ENCODE measurements at places on chromosomes 5 and 9.

DNA sequence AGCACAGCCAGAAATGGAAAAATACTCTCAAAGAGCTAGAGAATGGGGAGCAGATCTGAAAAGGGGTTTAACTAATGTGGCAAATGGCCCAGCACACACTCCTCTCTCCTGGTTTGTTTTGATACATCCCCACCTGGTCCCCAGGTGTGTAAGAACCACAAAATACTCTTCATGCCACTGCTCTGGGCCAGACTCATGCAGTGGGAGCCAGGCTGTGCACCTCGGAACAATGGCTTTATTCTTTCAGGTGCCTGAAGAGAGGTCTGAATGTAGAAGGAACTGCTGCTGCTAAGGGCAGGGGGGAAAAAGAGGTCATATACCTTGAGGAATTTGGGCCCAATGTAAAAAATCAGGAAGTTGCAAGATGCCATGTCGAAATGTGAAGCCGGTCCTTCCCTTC is 123.9 kb upstream of the ADAMTSL1 start:
- DNase-seq, result no peak

DNA sequence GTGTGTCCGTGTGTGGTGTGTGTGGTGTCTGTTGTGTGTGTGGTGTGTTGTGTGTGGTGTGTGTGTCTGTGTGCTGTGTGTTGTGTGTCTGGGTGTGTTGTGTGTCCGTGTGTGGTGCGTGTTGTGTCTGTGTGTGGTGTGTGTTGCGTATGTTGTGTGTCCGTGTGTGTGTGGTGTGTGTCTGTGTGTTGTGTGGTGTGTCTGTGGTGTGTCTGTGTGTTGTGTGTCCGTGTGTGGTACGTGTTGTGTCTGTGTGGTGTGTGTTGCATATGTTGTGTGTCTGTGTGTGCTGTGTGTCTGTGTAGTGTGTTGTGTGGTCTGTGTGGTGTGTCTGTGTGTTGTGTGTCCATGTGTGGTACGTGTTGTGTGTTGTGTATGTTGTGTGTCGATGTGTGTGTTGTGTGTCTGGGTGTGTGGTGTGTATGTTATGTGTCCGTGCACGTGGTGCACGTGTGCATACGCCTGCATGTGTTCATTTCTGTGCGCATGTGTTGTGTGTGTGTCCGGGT is 72.3 kb downstream of the KCNT1 start:
- DNase-seq, result no peak

DNA sequence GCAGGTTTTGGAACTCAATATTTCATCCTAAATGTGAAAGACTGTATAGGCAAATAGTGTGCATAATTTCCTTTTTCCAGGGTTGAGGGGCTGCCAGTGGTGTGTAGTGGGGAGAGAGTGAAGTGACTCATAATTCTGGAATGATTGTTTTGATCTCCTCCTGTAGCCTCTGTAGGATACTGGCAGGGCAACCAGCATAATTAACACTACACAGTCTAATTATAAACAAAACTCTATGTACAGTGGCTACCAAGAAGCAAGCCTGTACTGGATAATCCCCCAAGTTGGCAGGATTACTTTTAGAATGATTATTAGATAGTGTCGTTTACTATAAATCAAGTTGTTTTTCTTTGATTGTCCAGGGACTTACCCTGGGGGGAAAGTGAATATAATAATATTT is 32.2 kb downstream of the LNPEP start:
- DNase-seq, result no peak

DNA sequence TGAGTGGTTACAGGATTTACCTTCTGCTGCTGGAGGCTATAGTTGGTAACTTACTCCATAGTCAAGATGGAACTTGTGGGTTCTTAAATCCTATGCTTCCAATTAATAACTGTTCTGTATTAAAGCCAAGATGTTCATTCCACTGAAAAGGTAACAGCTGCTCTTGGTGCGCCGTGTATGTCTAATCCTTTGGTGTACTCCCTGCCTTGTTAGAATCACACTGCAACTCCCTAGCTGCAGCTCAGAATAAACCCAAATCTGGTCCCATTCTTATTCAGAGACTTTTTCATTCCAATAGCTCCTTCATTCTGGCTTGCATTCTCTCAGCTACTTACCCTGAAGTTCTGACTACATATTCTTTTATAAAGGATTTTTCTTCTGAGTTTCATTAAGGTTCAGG is 1355.5 kb downstream of the MAT2B start:
- DNase-seq, result no peak

GRCh38 chr9:76927540-76928240 is 21.8 kb upstream of the PRUNE2 start:
- DNase-seq, result no peak

- no peak for DNase-seq
These were observed 61.9 kb downstream of the SNX24 start for GRCh38 chr5:122907276-122907675.

DNA sequence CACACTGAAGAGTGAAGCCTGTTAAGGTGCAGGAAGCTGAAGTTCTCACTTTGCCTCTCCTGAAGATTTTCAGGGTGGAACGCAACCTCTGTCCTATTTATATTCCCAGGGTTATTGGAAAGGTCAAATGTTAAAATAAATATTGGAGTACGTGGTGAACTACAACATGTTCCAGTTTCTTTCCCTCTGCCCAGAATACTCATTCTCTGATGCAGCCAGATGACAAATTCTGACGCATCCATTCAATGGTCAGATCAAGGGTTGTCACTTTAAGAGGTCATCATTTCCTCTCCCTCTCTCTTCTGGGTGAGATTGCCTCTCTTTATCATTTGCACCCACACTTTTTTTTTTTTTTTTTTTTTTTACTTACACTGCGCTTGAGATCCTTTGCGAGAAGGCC is 277.1 kb downstream of the BRINP1 start:
- DNase-seq, result no peak

- no peak for DNase-seq
These were observed 198.8 kb upstream of the S1PR3 start for GRCh38 chr9:88792502-88792901.

DNA sequence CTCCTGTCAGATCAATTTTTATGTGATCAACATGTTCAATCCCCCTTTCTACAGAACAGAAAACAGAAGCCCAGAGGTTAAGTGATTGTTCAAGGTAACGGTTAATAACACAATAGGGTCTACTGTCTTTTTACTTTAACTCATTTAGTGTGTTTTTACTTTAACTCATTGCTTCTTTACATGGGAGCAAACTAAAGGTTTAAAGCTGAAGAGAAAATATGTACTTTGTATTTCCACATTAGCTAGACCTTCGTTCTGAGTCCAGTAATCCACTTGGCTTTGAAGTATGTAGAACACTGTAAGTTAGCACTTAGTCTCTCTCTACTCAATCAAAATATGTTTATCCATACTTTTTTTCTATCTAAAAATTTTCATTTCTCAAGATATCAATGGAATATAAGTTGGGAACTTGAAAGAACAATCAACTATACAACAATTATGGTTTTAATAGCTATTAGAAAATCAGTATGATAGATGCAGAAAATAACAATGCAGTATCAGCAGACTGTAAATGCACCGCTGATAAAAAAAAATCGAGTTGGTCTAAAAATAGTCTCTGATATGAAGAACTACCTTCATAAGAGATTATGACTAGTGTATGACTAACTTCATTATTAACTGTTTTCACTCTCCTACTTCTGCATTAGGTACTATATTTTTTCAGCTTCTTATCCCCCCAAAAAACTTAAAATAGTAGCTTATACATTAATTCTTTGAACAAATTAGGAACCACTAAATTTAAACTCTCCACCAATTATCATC is 20.6 kb downstream of the PGGT1B start:
- DNase-seq, result no peak

DNA sequence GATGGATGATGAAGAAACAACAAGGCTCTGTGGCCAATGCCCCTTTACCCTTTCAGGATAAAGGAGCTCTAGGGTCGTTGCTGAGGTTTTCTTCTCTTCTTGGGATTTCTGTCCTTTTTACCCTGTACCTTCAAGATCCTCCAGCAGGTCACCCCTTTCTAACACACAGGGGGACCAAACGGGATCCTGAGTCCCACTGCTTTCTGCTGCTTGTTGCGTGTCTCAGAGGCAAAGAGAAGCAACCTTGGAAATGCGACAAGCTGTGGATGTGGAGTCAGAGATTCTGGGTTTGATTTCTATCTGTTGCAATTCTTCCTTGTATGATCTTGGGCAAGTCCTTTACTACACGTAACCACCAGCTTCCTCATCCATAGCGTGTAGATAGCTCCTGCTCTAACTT is 20.5 kb downstream of the GLRA1 start:
- DNase-seq, result no peak

GRCh38 chr9:89442501-89442978 is 55.4 kb downstream of the SEMA4D start:
- no peak for DNase-seq

GRCh38 chr5:27130587-27130986 is 92.2 kb upstream of the CDH9 start:
- DNase-seq, result no peak

DNA sequence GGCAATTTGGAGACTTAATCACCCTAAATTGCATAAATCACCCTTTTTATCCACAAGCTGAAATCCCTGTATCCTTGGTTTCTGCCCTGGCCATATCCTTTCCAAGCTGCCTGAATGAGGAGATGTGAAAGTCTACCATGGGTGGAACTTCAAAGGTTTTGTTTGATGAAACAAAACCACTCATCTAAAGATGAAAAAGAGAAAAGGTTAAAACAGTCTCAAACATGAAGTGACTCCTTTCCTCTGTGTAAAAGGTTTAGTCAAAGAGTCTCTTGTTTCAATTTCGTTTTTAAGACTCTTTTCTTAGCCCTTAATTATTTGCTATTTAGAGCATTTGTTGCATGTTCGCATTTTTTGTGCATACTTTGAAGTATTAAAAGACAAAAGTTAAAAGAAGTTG is 11.2 kb downstream of the SLC45A2 start:
- no peak for DNase-seq

DNA sequence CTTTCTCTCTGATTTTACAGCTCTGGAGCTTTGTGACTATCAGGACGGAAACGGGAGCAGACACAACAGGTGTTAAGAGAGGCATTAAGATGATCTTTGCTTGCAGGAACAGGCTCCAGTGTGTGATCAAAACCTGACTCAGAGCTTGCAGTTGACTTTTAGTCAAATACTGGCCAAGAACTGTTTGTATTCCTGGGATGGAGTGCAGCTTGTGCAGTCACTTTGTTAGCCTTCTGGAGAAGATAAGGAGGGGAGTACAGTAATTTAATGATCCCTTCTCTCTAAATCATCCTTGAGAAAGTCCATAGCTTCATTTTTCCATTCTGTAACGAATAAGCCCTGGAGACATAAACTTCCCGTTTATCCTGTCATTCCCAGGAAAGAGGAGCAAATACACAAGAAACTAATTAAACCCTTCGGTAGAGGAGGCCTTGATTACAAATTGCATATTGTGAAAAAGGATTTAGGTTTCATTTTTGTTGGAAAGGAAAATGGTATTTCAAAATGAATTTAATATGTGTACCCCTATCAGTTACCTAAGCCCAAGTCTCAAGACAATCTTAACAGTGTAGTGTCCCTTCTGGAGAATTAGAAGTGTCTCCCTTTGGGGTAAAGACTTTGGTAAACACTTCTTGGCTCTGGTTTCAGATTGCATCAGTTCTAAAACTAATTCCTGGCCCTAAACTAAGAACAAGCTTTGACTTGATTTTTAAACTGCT is 3.1 kb upstream of the STOM start:
- DNase-seq, result no peak

DNA sequence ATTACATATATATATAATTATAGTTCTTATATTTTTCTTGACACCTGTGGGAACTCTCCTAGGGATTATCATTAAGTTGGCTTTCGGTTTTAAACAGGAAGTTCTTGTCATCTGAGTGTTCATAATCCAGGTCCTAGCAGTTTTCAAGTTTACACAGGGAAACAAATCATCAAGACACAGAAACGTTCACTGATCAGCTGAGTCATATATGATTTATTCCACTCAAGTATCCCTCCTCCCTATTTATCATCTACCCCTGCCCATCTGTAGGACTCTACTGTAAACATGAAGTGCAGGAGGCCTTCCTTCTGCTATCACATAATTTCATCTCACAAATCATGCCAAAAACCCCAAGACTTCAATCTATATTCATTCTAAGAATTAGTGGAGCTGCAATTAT is 6.3 kb downstream of the SLC25A51 start:
- DNase-seq, result no peak

GRCh38 chr5:157971571-157972216 is 112.7 kb upstream of the CLINT1 start:
- no peak for DNase-seq

DNA sequence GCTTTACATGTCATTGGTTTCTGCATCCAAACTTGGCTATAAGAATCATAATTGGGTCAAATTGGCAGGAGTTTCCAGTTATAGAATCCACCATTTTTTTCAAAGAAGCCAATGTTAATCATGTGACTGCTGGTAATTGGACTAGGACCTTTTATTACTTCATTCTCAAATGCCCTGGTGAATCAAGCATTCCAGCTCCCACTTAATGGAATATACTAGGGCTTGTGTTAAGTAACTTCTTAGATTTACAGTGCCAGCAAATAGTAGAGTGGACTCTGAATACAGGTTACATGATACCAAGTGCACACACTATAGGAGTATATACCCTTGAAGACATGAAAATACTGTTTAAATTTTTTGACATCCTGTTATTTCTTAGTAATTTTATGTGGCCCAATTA is 96.7 kb downstream of the NUDT12 start:
- DNase-seq, result no peak

- DNase-seq, result no peak
These were observed 20.0 kb upstream of the TEK start for GRCh38 chr9:27088981-27089380.

GRCh38 chr9:136052991-136053756 is 41.9 kb downstream of the NACC2 start:
- DNase-seq, result no peak

- DNase-seq, result no peak
These were observed 184.2 kb downstream of the EFNA5 start for GRCh38 chr5:107486489-107486888.

DNA sequence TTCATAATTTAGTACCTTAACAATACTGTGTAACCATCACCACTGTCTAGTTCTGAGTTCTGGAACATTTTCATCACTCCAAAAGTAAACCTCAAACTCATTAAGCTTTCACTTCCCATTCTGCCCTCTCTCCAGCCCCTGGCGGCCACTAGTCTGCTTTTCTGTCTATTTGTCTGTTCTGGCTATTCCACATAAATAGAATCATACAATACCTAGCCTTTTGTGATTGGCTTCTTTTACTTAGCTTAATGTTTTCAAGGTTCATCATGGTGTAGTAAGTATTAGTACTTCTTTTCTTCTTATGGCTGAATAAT is 138.7 kb downstream of the RAPGEF6 start:
- DNase-seq, result no peak

DNA sequence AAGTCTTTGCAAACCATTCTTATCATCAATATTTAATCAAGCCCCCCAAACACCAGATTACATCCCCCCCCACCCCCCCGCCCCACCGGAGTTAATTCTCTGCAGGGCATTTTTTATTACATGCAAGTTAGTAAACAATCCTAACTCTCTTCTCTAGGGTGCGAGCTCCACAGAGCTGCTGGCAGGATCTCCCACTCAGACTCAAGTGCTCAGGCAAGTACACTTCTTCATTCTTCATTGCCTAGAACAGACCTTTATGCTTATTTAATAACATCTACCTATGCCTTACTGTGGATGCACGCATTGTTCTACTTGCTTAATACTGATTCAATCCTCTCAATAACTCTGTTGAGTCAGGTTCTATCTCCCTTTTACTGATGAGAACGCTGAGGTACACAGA is 9.9 kb downstream of the SAXO1 start:
- DNase-seq, result no peak

- no peak for DNase-seq
These were observed 23.6 kb upstream of the RAB14 start for GRCh38 chr9:121225240-121225639.

GRCh38 chr9:126164796-126165525 is 161.7 kb upstream of the MVB12B start:
- no peak for DNase-seq

GRCh38 chr5:149775785-149776184 is 45.7 kb downstream of the PPARGC1B start:
- no peak for DNase-seq

All from T-helper 9 cell (primary cell).